ENCODE measurements at places on chromosomes 4 and X.

- DNase-seq, result no peak
Measured at GRCh38 chr4:99402765-99403164, 32.4 kb downstream of the ADH7 start.

DNA sequence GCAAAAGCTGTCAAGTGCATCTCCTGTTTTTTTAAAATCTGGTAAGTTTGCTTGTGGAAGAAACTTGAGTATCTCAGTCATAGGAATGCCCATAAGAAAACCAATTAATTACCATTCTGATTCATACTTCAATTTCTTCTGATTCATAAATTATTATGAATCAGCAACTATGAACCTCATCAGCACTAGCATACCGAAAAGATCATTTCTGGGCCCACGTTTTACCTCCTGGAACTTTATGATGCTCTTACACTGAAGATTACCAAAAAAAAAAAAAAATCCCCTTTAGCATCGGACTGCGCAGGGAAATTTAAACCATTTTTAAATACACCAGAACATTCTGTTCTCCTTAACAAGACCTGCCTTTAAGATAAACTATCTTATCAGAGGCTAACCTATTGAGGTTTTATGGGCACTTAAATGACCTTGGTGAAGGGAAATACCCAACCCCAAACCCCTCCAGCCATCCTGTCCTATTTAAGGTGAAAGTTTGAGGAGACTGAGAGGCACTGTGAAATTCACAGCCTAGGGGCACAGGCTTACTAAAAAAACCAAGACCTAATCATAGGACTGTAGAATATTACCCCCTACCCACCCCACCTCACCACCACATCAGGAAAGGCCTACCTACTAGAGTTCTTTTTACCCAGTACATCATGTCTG lies 38.2 kb upstream of the ABCG2 start:
- DNase-seq, result no peak

GRCh38 chrX:70455366-70456202 lies 10.9 kb downstream of the DLG3 start:
- no peak for DNase-seq

GRCh38 chr4:112302320-112303274 lies 5.4 kb downstream of the ALPK1 start:
- DNase-seq, result no peak

- DNase-seq, result no peak
Measured at GRCh38 chr4:114487101-114487500, 111.5 kb upstream of the UGT8 start.

DNA sequence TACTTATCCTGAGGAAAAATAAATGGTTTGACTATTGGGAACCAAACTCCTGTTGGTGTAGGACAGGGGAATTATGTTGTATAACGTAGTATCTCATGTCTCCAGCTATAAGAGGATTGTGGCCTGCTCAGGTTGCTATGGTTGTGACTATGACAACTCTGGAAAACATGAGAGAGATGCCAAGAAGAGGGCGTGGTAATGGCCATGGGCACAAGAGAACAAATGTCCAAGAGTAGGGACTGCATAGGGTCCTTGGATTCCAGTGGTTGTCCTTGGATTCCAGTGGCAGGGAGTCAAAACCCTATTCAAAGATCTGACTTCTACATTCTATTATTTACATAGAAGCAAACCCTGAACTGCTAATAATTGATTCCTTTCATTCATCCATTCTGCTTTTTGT lies 6.8 kb upstream of the MOB1B start:
- DNase-seq, result no peak

All from GM13976 (cell line).